Transverse colon (tissue), 4 donors: ENCODE measurements at places on chromosomes 13 and 19.

GRCh38 chr13:20482275-20482761 lies 43.3 kb downstream of the CRYL1 start:
- no peak for DNase-seq

DNA sequence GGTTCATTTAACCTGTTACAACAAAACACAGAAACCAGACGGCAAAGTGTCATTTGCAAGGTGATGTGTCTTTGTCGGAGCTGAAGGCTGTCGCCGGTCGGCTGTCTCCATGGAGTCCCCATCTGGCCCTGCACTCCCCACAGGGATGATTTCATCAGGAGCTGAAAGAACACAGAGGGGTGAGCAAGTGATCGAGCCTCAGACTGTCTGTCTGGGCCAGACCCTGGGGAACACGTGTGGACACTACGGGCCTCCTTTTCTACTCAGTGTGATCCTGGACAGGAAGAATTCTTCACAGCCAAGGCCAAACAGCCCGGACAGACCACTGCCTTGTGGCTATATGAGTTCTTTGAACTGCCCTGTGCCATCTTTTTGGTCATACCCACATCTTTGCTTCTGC lies 85.1 kb downstream of the RNASEH2B start:
- DNase-seq = no peak

DNA sequence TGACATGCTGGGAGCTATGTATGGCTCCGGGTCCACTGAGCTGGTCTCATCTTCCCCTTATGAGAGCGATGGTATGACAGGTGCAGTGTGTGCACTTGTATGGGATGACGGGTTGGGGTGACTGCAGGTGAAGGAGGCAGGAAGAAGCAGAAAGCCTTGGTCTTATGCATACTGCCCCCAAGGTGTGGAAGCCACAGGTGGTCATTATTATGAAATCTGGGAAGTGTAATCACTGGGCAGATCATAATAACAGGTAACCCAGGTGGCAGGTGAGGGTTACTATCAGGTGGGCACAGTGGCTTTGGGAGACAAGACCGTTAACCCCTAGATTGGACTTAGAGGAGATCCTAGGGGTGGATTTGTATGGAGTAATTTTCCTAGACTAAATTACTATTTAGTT lies 118.0 kb downstream of the RFC3 start:
- DNase-seq = no peak

- no peak for DNase-seq
These were observed 27.3 kb downstream of the ALOX5AP start for GRCh38 chr13:30762643-30763042.

DNA sequence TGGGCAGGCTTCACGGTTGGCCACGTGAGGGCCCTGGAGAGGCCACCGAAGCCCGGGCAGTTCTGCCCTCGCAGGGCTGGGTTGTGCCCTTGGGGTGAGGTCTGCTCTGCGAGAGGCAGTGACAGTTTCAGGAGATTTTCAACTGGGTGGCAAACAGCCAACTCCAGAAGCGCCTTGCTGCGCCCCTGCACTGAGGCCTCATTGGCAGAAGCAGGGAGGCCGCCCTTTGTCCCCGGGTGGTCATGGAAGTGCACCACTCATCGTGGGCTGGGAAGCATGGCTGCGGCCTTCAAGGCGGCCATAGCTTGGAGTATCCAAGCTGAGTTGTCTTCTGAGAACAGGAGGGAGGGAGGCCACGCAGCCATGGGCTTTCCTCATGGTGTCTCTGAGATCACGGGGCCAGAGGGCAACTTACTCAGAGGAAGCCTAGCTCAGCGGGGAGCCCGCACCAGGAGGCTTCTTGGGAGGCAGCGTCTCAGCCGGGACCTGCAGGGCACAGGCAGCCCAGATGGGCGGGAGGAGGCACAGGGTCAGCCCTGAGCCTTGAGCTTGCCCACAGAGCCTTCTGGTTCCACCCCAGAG lies 14.8 kb downstream of the PLEKHJ1 start:
- DNase-seq = no peak

- peak; percentile 43 for DNase-seq
These were observed 603 bp downstream of the TM9SF2 start for GRCh38 chr13:99501848-99502301.

DNA sequence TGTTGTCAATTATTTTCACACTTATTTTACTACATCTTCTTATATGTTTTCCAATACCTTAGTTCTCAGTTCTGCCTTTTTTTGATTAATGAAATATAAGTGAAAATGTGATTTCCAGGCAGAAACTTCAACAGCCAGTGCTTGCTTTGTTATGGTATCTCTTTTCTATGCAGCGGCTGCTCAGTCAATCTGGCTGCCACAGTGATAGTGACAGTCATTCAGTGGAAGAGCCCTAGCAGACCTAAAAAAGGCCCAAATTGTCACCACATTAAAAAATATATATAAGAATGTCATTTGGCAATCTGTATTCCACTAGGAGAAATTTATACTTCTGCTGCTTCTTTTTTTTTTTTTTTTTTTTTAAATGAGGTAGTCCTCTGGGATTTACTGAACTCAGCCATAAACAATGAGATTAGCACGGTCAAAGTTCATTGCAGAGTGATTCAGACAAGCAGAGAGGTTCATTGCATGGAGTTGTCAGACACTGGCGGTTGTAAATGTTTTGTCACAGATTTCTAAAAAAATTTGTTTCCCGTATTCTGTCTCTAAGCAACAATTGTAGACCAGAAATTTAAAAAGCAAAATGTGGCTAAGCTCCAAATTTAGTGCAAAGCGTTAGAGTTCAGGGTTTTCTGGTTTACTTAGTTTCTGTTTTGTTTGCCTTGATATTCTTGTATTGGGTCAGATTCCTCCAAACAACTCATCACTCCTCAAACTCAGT lies 94.7 kb upstream of the PRR20A start:
- no peak for DNase-seq

GRCh38 chr13:64556376-64556775 lies 2673.8 kb downstream of the PCDH9 start:
- DNase-seq = no peak

- DNase-seq = no peak
These were observed 24.9 kb downstream of the CCDC8 start for GRCh38 chr19:46388311-46389095.

GRCh38 chr19:30338878-30339623 lies 33.1 kb upstream of the ZNF536 start:
- no peak for DNase-seq

- DNase-seq = peak; percentile 89
These were observed 6.8 kb downstream of the ANO8 start for GRCh38 chr19:17327654-17328516.
